ENCODE measurements at places on chromosomes 2 and 18.
A peak's percentile ranks its signal among the peaks of the same experiment; 100 is the strongest.

DNA sequence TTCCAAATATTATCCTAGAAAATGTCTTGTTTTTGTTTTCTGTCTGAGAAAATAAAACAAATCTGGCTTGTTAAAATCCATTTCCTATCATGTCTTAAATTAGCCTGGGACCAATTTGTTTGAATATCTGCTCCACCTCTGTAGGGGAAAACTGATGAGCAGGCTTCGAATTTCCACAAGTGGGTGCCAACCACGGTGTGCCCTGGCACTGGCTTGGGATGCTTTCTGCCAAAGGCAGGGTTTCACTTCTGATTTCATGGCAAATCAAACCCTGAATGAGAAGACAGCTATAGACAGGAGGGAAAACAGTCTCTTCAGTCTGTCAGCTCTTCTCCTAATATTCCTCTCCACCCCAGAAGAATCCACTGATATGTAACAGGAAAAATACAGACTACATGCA, 33.7 kb upstream of the STAT4 start:
- DNase-seq, result no peak

DNA sequence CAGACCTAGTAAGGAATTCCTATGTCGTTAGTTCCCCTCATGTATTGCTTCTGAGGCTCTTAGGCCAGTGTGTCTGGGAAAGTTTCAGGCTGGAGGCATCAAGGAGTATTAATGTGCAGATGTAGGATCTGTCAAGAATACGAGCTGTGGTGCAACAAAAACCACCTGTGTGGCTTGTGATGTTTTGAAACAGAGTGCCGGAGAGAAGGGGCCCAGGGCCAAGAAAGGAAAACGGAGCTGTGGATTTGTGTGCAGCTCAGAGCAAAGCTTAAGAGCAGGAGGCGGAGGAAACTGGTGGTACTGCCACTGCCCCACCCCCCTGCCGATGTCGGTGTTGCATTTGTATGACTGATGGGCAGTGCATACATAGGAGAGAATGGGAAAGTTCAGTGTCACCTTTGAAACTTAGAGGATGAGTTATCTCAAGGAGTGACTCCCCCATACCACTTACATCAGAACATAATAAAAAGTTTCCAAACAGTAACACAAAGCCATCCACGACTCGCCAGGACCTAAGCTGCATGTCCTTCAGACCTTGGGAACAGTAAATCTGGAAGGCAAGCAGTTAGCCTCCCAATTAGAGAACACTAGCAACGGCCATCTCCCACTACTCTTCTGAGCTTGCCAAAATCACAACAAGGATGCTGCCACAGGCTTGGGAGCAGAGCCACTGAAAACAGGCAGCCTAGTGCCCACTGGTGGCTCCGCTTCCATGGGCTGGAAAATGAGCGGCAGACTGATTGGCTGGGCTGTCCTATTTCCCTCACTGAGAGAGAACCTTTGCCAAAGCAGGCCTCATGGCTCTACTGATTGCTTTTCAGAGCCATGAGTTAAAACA, 152.7 kb upstream of the NT5C1B start:
- no peak for DNase-seq

DNA sequence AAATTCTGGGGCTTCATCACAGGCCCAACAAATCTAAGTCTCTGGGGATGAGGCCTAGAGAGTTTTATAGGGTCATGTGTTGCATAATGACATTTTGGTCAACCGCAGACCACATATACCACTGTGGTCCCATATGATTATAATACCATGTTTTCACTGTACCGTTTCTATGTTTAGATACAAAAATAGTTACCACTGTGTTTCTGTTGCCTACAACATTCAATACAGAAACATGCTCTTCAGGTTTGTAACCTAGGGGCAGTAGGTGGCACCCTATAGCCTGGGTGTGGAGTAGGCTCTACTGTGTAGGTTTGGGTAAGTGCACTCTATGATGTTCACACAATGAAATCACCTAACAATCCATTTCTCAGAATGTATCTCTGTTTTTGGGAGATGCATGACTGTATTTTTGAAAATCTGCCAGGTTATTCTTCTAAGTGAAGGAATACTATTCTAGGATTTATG, 485.2 kb downstream of the PTPRM start:
- DNase-seq, result no peak

- DNase-seq, result no peak
Observed at GRCh38 chr2:74513605-74514367, 464 bp upstream of the TLX2 start.

GRCh38 chr18:79870301-79871025, 72.7 kb downstream of the KCNG2 start:
- DNase-seq, result no peak

DNA sequence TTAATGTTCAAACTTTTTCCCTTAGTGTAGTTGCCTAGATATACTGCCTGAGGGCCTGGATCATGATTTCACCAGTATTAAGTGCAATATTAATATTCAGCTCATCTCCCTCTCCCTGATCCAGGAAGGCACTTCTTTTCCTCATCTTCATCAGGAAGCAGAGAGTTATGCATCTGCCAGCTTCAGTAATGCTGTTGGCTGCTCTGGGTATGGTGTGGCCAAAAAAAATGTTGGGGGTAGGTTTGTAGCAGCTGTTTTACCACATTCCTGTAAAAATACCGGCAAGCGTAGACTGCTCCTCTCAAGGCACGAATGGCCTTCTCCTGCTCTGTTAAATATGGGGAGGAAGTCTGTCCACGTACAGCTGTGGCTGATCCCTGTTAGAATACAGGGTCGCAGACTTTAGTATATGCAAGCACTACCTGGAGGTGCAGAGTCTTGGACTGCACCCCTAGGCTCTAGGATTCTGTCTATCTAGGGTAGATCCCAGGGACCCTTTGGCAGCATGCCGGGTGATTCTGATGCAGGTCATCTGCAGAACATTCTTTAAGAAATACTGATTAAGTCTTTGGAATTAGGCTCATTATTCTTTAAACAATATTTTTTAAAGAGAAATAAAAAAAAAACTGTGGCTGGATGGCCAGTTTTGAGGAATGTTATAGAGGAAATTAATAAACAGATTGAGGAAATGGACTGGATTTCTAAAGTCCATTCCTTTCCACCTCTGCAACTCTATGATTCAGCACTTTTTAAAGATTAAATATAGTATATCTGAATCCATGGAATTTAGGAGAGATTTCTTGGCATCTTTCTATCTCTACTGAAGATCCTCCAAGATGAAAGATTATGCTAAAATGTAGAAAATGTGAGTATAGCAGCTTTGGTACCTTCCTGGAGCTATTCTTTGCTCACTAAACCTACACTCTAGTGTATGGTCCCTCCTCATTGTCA, 21.0 kb upstream of the GLS start:
- no peak for DNase-seq

DNA sequence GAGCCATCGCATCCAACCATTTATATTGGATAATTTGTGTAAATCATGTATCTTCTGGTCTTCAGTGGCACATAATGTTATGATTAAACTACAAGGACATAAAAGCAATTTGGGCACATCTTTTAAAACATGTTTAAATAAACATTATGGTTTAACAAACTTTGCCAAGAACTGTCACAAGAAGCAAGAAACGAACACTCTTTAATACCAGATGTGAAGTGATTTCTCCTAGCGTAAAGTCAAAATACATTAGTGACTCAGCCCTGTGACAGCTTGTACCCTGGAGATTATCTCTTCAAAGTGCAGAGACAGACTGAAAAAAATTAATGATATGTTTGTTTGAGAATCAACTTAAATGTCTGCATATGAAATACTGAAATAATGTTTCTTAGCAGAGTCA, 39.9 kb downstream of the DSEL start:
- peak; percentile 16 for DNase-seq

DNA sequence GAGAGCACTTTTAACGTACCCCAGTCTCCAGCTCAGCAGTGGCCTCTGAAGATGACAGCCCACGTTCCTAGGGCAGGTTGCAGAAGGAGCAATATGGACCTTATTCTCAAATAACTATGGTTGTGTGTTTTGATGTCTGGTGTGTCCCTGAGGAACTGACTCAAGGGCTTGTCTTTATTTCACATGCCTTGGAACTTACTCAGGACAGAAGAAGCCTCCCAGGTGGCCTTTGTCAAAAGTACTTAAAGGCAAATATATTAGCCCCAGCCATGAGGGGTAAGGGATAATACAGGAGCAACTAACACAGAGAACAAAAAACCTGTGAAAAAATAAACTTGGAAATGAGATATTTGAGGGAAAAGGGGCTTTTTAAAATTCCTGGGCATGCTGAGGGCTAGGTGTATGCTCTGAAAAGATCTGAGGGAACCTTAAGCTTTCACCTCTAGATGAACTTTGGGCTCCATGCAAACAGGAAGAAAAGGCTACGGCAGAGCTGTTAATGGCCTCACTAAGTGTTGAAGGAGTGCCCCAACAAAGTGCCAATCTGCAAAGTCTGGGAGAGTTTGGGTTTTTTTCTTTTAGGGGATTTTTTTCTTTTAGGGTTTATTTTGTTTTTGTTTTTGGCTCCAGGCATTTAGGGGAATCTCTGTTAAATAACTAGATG, 40.3 kb downstream of the SRBD1 start:
- no peak for DNase-seq

- no peak for DNase-seq
Observed at GRCh38 chr2:8661235-8661634, 20.6 kb upstream of the ID2 start.

DNA sequence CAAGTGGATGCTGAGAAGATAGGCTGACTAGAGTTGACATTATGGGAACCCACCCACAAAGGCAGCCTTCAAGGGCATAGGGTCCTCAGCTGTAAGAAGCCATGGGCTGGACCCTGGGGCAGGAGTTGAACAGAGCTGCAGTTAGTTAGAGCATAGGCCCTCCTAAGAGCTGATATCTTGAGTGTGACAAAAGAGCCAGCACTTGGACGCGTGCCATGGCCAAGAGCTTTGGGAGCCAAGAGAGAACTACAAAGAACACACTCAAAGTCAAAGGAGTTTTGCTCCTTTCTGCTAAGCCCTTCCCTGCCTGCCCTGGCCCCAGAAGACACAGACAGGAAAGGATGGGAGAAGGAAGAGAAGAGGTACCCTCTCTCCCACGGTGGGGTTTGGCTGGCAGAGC, 29.9 kb upstream of the AGAP1 start:
- DNase-seq, result no peak

GRCh38 chr2:139201516-139201915, 421.3 kb upstream of the NXPH2 start:
- DNase-seq, result no peak

GRCh38 chr2:182618672-182619079, 97.4 kb upstream of the DNAJC10 start:
- no peak for DNase-seq

DNA sequence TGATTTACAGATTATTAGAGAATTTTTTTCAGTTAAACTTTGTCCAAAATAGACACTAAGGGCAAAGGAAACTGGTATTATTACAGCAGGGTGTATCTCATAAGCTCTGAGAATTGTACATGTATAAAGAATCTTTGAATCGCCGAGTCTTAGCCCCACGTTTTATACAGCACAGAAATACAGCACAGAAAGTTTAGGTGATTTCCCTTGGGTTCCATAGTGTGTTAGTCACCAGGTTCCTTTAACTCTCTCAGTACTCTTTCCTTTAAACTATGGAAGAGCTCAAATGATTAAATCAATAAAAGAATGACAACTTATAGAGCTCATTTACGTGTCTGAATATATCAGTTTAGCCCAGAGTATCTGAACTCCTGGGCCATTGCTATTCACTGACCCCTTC, 256.8 kb downstream of the NEDD4L start:
- no peak for DNase-seq

- no peak for DNase-seq
Observed at GRCh38 chr2:46800218-46800617, 115.4 kb downstream of the MCFD2 start.

- no peak for DNase-seq
Observed at GRCh38 chr2:68387408-68388350, 22.6 kb downstream of the PLEK start.

- DNase-seq, result no peak
Observed at GRCh38 chr18:24259869-24260641, 121.2 kb downstream of the CABYR start.

DNA sequence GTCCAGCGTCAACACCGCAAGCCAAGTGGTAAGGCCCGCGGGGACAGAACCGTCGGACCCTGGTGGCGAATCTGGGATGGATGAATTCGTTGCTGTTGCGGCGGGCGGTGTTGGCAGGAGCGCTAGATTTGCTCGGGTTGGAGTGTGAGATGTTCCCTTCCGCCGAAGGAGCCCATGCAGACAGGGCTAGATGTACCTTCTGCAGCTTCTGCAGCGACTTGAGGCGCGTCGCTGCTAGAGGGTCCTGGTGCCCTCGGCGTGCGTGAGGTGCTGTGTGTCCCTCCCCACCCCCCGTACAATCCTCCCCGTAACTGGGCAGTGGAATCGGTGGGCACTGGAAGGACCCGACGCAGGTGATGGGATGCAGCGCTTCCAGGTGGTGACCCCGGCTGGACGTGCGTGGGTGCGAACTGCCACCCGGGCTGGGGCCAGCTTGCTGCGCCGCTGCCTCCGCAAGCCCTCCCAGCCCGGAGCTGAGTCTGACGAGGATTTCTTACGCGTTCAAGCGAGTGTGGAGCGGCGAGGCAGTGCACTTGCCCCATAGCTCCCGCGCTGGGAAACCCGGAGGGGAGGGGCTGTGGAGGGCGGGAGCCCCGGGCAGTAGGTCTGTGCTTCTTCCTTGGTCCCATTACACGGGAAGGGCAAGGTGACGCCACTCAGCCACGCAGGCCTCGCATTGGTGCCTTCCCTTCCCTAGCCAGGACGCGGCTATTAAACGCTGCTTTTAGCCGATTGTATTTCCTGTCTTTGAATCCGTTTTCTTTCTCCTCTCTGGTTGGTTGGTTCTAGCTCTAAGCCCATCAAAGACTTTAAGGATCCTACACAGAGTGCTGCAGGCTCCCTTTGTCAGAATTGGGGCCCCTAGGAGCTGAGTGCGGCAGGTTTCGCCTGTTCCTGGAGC, 34.2 kb downstream of the CHRNA1 start:
- DNase-seq, result no peak

- DNase-seq, result no peak
Observed at GRCh38 chr2:29583104-29583503, 338.3 kb downstream of the ALK start.

DNA sequence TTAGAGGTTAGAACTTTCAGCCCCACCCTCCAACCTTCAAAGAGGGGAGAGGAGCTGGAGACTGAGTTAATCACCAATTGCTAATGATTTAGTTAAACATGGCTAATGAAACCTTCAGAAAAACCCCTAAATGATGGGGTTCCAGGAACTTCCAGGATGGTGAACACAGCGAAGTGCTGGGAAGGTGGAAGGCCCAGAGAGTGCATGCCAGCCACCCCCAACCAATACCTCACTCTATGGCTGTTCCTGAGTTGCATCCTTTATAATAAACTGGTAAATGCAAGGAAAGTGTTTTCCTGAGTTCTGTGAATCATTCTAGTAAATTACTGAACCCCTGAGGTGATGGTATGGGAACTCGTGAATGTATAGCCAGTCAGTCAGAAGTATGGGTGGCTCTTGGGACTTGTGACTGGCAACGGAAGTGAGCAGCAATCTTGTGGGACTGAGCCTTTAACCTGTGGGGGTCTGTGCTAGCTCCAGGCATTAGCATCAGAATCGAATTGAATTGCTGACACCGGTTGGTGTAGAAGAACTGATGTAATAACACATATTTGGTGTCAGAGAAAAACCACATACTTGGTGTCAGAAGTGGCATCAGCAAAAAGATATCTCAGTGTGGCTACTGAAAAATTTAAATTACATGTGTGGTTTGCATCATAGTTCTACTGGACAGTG, 37.4 kb downstream of the NPHP1 start:
- DNase-seq, result no peak

GRCh38 chr18:10353791-10354190, 100.6 kb upstream of the APCDD1 start:
- DNase-seq, result peak; percentile 68

GRCh38 chr2:159095813-159096212, 127.4 kb downstream of the TANC1 start:
- DNase-seq, result no peak
